Camera-type eye (tissue), 1 donor: ENCODE measurements at places on chromosomes 16 and 17. TPM values are rescaled to one million over a fixed set of nuclear protein-coding genes. Genes with fewer than 3 reads are reported as not detected.

The DPEP1 gene
- 1.0 TPM for total RNA-seq

The TBC1D3 gene
- total RNA-seq: not detected

The SLFN12 gene
- total RNA-seq: 11.5 TPM

The CCL8 gene
- 0.33 TPM for total RNA-seq

The SNX20 gene
- 0.16 TPM for total RNA-seq

The TMIGD1 gene
- not detected for total RNA-seq

The IQCK gene
- 30.6 TPM for total RNA-seq

The TNK1 gene
- 2.4 TPM for total RNA-seq

The TBC1D3B gene
- total RNA-seq: 4.7 TPM

The POLR2A gene
- total RNA-seq: 114 TPM

The NXN gene
- 70.3 TPM for total RNA-seq
